ENCODE measurements at places on chromosomes 13 and 19. TPM values are rescaled to one million over a fixed set of nuclear protein-coding genes. Genes with fewer than 3 reads are reported as not detected.

Gene SAFB2
- polyA plus RNA-seq = 58.8 TPM

Gene MADCAM1
- polyA plus RNA-seq = 0.46 TPM

Gene VSTM2B
- polyA plus RNA-seq = not detected

Gene KLK11
- polyA plus RNA-seq = not detected

Gene KLK15
- polyA plus RNA-seq = 2.8 TPM

Gene CD37
- 7.2 TPM for polyA plus RNA-seq

Gene IZUMO4
- 2.4 TPM for polyA plus RNA-seq

Gene CGB2
- polyA plus RNA-seq = 3.0 TPM

Gene KLK12
- not detected for polyA plus RNA-seq

Gene NKG7
- polyA plus RNA-seq = 14.5 TPM

Gene OR7E24
- not detected for polyA plus RNA-seq

Gene LYPD5
- 0.60 TPM for polyA plus RNA-seq

Gene DHDH
- 0.16 TPM for polyA plus RNA-seq

Gene FGF21
- not detected for polyA plus RNA-seq

Gene ZNF446
- polyA plus RNA-seq = 5.4 TPM

Gene OR7A5
- polyA plus RNA-seq = not detected

Gene GRIN3B
- polyA plus RNA-seq = not detected

Gene DNAAF3
- polyA plus RNA-seq = not detected

Gene HNRNPL
- 129 TPM for polyA plus RNA-seq

Gene LRRC63
- not detected for polyA plus RNA-seq

Gene CGB3
- not detected for polyA plus RNA-seq

Gene ANGPTL8
- polyA plus RNA-seq = not detected

Gene CFAP97D2
- not detected for polyA plus RNA-seq

Gene C13orf42
- polyA plus RNA-seq = not detected
